Right ventricle myocardium superior (tissue), 1 donor: ENCODE measurements at places on chromosomes 7 and 10. TPM values are rescaled to one million over a fixed set of nuclear protein-coding genes. Genes with fewer than 3 reads are reported as not detected.

The PNLIP gene
- not detected for total RNA-seq

The TOMM7 gene
- 634 TPM for total RNA-seq

The TMEM196 gene
- total RNA-seq = not detected

GRCh38 chr10:129231821-129232220 is 235.2 kb upstream of the MGMT start:
- no peak for DNase-seq

DNA sequence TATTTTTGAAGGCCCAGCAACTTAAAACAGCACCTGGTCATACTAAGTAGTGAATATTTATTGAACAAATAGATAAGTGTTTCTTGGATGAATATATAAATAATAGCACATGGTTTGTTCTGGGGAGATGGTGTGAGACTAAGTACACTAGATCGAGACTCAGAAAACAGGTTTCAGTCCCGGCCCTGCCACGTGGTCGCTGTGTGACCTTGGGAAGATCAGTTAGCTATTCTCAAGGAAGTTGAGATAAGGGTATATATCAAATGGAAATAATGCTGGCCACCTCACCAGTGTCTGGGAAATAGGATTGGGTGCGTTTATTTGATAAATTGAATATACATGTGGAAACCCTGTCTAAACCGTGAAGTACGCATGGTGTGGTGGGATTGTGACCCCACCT is 354.6 kb downstream of the SDK1 start:
- DNase-seq = no peak
